ENCODE measurements at places on chromosomes 1 and 21.

DNA sequence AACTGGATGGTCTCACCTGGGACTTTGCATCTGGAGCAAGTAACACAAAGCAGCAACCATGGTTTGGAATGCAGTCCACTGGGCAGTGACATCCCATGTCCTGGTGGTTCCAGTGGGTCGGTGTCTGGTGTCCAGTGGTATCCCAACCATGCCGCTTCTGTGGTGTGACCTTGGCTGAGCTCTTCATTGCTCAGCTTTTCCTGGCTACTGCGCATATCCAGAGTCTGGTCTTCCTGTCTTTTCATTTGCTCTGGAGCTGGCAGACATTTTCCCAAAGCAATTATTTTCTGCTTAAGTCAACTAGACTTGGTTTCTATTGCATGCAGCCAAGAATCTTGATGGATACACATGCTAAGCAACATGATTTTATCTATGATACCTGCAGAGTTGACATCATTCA, 28.4 kb upstream of the CD2 start:
- no peak for DNase-seq

- no peak for DNase-seq
These were observed 130.6 kb downstream of the DAB1 start for GRCh38 chr1:57293214-57293613.

- DNase-seq, result no peak
These were observed 259.1 kb downstream of the BARHL2 start for GRCh38 chr1:90457985-90458384.

DNA sequence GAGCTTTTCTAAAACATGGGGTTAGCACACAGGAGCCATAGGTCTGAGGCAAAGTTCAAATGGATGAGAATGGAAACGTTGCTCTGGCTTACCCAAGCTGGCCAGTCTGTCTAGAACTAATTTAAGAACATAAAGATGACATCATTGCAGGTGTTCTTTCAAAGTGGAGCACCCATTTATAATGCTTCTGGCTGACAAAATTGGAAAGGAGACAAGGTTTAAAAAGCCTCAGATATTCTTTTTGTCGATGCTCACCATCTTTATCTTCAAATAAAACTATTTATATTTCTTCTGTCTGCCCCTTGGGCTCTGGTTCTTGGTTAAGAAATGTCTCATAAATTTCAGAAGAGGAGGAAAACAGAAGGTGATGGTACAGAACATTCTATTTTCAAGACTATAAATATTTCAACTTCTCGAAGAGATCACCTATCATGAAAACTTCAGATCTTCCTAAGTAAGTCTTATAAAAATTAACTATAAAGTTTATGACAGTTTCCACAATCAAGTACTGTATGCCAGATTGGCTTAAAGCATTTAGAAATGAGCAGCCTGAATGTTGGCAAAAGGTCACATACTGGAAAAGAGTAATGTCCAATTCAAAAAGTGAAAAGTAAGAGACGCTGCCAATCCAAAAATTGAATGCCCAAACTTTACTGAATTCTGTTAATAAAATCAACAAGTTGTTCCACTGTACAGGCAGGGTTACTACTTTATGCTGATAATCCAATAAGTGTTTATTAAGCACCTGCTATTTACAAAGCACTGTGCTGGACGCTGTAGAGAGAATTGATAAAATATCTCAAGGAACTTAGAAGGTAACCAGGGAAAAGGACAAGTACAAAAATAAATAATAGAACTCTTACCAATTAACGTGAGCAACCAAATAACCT, 92.0 kb downstream of the ETS2 start:
- no peak for DNase-seq

DNA sequence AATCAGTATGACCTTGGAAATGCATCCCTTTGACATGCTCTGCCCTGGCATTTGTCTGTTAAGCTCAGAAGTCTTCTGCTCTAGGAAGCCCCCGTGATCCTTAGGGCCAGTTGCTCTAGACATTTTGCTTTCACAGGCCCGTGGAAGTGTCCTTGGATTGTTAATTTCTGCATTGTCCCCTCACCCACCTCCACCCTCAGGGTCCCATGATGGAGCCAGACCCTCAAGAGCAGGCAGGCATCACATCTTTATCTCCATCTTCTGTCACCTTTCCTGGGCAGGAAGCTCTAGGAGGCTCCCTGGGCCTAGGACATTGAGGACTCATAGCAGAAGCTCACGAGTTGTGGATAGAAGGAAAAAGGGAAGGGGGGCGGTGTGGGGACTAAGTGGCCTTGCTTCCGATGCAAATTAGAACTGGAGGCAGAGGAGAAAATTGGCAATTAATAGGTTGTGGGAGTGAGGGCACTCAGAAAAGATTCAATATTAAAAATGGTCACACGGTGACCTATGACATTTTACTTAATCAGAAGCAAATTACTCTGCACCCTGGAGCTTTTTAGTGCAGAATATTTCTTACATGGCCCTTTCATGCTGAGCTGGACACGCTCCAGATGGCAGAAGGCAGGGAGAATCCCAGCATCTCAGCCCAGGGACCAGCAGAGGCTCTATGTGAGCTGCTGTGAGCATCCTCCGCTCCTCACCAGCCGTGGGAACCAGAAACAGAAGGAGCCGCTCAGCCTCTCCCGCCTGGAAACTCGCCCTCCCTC, 185.0 kb downstream of the MATN1 start:
- no peak for DNase-seq
